GF-D8 (cell line): ENCODE measurements at places on chromosomes 7 and 10.
A peak's percentile ranks its signal among the peaks of the same experiment; 100 is the strongest.

GRCh38 chr10:132839061-132839460 lies 53.1 kb upstream of the NKX6-2 start:
- DNase-seq: no peak

DNA sequence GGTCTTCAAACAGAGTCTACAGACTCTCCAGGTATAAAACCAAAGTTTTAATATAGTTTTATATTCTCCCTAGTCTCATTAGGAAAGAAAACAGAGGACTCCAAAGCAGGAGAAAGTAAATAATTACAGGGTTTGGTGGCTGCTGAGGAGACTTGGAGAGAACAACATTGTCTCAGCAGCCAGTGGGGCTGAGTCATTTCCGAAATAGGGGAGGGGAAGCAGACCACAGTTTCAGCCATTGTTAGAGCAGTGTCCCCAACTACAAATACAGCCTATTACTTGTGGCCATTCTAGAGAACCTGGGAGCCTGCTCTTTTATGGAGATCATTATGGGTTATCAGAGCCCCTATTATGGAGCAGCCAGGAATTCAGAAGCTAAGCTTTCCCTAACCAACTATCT lies 44.2 kb upstream of the A1CF start:
- no peak for DNase-seq

DNA sequence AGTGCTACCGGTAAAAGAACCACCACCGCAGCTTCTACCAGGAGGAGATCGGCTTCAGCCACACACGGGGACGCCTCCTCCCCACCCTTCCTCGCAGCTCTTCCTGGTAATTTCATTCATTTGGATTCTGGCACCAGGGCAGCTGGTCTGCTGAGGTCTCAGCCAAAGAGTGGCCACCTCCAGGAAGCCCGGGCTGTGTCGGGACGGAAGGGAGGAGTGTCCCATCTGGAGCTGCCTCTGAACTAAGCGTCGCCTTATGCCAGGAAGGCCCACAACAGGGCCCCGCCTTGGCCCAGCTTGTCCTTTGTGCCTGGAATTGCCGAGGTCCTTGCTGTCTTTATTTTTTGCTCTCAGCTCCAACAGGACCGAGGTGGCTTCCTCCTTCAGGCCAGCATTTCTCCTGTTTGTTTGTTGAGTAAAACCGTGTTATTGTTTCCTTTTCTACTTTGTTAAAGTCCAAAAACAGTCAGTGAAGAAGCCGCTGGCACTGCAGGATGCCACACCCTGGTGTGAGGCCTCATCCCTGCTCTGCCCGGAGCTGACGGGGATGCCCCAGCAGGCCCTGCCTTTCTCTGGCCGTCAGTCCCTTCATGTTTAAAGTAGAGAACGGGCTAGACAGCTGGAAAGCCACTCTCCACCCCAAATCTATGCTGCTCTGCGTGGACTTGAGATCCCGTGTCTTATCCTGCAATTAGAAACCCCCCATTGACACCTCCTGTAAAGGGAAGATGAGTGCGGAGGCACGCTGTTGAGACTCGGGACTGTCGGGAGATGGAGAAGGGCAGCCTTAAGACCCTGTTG lies 24.5 kb upstream of the TTYH3 start:
- no peak for DNase-seq

DNA sequence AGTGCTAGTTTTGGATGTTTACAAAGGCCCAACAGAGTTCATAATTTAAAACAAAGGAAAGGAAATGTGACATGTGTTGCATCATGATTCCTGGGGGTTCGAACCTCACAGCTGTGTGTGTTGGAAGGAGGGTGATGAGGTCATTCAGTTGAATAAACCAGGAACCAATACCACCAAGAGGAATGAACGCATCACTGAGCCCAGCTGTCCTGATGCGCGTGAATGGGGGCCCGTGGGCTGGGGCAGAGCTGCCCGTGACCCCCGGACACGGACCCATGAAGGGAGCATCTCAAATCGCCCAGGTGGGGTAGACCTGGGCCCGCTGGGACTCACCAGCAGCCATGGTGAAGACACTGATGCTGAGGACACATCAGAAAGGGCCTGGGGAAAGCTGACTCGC lies 33.0 kb downstream of the BRI3 start:
- DNase-seq: peak; percentile 39

DNA sequence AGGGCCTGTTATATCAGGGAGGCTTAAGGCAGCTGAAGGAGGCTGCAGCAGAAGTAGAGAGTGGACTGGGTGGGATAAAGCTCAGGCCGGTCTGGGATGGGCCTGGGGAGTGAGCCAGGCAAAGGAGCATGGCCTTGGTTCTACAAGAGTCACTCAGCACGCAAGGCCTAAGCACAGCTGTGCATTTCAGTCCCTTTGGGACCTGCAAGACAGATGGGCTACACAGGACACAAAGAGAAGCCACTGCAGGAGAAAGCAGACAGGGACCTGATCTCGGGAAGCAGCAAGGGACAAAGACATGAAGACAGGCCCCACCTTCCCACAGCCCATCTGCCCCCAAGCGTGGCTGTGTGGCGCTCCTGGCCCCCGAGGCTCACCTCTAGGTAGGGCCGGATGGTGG lies 29.4 kb downstream of the RRP12 start:
- DNase-seq: no peak

GRCh38 chr10:91707236-91707635 lies 74.4 kb upstream of the PPP1R3C start:
- DNase-seq: no peak

DNA sequence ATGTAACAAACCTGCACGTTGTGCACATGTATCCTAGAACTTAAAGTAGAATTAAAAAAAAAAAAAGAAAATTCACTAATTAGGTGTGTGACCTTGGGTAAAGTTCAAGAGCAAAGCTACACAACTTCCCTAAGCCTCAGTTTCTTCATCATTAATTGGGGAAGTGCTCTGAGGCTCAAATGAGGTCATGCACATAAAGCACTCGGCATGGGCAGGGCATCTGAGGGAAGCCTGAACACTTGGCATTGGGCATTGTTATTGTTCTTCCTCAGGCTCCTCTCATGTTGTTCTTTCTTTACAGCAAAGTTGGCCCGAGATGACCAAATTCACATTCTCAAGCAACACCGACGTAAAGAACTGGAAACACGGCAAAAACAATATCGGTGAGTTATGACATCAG lies 21.5 kb downstream of the ALOX5 start:
- DNase-seq: no peak

DNA sequence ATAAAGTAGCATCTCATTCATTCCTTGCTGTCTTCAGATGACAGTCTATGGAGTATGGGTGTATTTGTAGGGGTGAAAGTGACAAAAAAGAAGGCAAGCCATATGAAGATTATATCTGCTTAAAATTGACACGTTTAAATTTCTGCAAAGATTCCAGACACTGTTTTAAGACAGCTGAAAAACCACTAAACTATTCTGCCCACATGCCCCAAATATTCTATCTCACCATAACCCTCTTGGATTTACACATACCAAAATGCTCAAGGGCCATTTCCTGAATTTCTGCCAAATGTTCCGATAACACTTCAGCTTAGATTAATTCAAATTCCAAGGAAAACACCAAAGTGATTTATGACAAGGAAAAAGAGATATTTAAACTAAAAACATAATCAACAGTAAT lies 99.9 kb upstream of the IL6 start:
- DNase-seq: no peak

DNA sequence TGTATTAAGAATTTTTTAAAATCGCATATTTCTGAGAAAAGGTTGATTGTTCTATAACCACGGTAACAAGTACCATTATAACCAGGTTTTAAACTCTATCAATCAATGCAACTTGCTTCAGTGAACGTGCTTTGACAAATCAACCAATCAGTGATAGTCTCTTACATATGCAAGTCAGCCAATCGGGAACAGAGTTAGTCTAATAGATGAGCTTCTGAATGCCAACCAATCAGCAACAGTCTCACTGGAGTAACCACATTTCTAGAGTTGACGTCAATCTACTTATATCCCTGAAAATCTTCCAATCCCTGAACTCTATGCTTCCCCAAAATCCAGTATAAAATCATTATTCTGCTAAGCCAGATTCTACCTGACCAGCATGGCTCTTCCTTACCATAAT lies 44.7 kb upstream of the TRUB1 start:
- DNase-seq: no peak

GRCh38 chr10:95464280-95464679 lies 96.9 kb downstream of the SORBS1 start:
- DNase-seq: no peak

DNA sequence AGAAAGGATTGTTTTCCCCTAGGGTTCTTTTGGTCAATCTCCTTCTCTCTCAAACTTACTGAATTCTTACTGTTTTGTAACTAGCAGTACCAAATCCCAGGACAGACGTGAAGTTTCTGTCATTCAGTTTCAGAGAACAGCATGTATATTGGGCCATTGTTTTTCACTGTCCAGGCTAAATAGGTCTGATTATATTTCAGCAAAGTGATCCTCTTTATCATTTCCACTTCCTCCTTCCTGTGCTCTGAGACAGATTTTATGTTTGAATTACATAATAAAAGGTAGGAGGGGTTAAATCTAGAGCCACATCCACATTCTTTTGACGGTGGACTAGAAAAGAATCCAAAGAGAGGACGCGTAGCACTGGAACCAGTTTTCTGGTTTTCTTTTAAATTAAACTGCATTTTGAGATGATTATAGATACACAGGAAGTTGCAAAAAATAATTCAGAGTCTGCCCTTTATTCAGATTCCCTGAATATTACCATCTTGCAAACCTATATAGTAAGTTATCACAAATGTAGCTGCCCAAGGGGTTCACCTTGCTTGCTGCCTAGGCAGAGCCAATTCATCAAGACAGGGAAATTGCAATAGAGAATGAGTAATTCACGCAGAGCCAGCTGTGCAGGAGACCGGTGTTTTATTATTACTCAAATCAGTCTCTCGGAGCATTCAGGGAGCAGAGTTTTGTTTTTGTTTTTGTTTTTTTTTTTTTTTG lies 40.1 kb downstream of the AKR1E2 start:
- DNase-seq: no peak

DNA sequence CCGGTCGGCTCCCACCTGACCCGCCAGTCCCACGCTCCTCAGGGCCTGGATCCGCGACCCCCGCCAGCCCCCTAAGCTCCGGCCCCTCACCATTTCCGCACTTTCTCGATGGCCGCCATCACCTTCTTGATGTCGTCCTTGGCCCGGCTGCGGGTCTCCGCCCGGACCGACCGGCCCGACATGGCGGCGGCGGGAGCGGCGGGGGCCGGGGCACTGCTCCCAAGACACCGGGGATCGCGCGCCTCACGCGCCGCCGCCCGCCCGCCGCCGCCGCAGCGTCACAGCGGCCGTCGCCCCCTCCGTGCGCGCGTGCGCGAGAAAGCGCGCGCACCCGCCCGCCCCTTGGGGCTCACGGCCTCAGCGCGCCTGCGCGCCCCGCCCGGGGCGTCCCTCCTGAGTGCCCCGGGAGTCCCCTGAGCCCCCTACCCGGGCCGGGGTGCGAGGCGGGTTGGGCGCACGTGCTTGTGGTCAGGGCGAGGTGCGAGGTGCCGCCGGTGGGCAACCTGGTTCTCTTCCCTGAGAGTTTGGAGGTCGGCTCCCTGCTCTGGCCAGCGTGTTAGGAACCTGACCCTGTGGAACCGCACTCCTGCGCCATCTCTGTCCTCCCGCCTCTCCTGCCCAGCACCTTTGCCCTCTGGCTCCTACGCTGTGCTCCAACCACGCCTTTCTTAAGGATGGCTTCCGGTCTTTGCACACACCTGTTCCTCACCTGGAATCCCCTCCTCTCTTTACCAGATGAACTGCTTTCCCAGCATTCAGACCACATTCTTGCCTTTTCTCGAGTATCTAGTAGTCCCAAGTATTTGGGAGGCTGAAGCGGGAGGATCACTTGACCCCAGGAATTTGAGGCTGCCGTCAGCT lies at the start of gene BCL7B:
TSS of gene BCL7B (minus strand) at position 294 of the 861 bp plus-strand sequence. CDS start at position 182, 112 bp downstream.
- DNase-seq: peak; percentile 47

DNA sequence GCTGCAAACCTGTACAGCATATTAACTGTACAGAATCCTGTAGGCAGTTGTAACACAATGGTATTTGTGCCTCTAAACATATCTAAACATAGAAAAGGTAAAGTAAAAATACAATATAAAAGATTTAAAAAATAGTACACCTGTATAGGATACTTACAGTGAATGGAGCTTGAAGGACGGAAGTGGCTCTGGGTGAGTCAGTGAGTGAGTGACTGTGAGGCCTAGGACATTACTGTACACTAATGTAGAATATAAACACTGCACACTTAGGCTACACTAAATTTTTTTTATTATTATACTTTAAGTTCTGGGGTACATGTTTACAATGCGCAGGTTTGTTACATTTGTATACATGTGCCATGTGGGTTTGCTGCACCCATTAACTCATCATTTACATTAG lies 97.3 kb upstream of the STK17A start:
- no peak for DNase-seq

- no peak for DNase-seq
Observed at GRCh38 chr7:131493581-131493980, 62.8 kb downstream of the PODXL start.

DNA sequence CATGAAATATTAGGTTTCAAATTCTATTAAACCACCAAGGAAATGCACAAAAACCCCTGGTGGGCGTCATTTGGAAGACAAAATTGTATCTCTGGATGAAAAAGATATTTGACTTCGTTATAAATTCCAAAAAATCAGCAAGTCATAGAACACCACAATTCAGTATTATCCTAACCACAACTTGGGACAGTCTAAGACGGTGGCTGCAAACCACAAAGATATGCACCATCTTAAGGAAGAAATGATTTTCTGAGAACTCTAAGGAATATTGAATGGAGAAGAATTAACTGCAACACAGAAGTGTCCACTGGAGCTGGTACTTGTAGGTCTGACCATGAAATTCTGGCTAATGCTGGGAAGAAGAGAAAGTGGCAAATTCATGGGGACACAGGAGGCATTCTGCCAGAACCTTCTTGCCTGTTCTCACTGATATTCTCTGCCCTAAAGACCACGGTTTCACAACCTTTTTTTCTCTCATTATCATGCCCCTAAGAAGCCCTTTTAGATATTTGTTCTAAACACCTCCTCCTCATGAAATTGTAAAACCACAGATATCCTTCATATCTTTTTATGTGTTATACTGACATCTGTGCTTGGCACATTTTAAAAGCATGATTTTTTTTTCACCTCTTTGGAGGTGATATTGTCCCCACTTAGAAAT lies 92.9 kb downstream of the SFMBT2 start:
- no peak for DNase-seq

GRCh38 chr7:7662527-7662926 lies 22.0 kb downstream of the UMAD1 start:
- DNase-seq: no peak

DNA sequence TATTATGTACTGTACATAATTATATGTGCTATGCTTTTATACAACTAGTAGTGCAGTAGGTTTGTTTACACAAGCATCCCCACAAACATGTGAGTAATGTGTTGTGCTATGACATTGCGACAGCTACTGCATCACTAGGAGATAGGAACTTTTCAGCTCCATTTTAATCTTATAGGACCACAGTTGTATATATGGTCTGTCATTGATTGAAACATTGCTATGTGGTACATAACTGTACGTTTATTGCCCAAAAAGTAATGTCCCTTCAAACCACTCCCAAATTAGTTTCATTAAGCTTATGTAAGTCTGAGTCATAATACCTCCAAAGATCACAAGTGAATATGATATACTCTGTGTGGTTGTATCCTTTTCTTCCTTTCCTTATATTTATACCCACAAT lies 183.2 kb upstream of the POT1 start:
- DNase-seq: no peak
